ENCODE measurements at places on chromosomes 5 and 9.

GRCh38 chr5:172425402-172425801 lies 28.9 kb downstream of the SH3PXD2B start:
- no peak for DNase-seq

- DNase-seq, result no peak
These were observed 26.7 kb downstream of the BDP1 start for GRCh38 chr5:71482132-71482531.

- no peak for DNase-seq
These were observed 38.3 kb downstream of the RECK start for GRCh38 chr9:36074870-36075532.

GRCh38 chr9:130522233-130522808 lies 57.1 kb upstream of the FUBP3 start:
- DNase-seq, result no peak

GRCh38 chr5:138922494-138922893 lies 47.4 kb upstream of the LRRTM2 start:
- DNase-seq, result no peak

- no peak for DNase-seq
These were observed 8.8 kb downstream of the TENT4A start for GRCh38 chr5:6722015-6722414.

DNA sequence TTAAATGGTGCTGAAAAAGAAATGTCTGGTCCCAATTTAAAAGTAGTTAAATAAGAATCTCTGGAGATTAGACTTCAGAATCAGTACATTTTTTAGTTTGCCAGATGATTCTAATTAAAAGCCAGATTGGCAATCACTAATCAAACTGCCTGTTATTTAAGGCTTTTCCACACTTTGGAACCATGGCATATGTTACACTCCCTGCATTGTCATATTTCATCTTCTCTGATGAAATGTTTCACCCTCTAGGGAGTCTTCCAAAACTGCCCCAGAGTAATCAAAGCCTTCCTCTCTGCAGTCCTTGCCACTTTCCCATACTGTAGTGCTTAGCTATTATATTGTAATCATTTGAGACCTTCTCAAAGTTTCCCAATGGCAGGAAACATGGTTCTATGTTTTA lies 17.5 kb upstream of the OR13C9 start:
- DNase-seq, result no peak

- DNase-seq, result no peak
These were observed 763.9 kb upstream of the FAM174A start for GRCh38 chr5:99771296-99771695.

DNA sequence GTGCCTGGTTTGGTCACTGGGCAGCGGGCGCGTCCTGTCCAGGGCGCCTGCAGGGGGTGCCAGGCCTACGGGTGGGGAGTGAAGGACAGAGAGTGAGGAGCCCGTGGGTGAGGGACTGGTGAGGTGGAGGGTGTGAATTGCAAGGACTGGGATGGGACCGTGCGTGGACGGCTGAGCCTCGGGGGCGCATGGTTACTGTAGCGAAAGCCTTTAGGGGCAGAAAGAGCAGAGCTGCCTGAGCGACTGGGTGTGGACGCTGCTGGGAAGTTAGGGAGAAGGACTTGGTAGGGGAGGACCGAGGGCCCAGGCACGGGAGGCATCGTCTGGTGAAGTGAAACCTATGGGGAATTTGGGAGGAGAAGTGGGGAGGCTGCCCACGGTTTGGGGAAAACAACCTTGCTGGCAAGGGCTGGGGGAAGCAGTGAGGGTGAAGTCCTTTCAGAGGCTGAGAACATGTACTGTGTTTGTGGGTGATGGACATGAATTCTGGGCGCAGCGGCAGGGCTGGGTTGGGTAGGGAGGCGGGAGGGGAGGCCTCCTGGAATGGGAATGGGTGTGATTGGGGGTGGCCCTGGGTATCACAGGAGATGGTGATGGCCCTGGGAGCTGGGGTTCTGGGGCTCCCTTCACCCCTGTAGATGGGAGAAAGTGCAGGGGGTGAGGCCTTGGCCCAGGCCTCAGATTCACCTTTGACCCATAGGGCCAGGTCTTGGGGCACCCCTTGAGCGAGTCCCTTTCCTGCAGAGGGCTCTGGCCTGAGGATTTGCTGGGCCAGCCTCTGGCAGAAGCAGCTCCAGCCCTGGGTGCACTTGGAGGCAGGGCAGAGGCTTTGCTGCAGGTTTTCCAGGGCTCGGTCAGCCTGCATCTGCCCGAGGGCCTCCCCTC lies 1.7 kb upstream of the TOR4A start:
- no peak for DNase-seq

DNA sequence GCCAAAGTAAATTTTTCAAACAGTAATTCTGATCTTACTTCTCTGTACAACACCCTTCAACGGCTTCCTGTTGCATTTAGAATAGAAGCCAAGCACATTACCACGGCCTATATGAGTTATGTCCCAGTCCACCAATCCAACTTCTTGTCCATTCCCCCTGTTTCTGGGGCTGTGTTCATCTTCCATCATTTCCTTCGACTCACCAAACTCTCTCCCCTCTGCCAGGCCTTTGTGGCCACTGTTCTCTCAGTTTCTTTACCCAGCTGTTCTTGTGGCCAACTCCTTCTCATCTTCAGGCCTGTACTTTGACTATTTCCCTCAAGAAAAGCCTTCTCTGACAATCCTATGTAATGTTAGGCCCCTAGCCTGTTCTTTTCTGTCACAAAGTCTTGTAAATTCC lies 259.4 kb upstream of the EFNA5 start:
- no peak for DNase-seq

DNA sequence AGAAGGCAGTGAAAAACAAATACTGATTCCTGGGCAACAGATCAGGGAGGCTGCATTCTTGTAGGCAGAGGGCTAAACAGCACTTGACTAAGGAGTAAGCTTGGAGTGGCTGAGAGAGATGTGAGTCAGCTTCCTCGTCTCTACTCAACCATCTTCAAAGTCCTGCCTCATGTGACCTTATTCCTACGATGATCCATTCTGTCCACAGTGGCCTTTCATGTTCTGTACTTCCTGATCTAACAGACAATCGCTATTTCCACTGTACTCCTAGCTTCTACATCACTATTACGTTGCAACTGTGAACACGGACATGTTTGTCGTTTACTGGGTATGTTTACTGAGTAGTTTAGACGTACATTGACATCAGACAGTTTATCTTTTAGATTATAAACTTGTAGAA lies 365.4 kb downstream of the ARL15 start:
- no peak for DNase-seq

DNA sequence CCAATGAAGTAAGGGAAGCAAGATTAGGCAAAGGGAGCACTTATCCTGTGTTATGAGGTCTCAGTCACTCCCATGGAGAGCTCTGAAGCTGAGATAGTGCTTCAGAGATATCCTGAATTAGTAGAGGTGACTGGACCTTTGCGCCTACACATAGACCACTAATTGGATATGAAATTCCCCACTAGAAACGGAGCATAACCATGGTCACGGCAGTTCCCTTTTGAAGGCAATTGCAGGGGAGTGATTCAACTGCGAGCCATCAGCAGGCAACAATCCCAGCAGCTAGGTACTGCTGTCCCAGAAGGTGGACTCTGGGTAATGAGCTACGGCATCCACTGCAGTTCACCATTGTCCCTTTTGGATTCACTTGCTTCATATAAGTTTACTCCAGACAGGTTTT lies 267.7 kb upstream of the RASA1 start:
- no peak for DNase-seq

GRCh38 chr9:131608493-131609037 lies 63.2 kb downstream of the PRRT1B start:
- no peak for DNase-seq

DNA sequence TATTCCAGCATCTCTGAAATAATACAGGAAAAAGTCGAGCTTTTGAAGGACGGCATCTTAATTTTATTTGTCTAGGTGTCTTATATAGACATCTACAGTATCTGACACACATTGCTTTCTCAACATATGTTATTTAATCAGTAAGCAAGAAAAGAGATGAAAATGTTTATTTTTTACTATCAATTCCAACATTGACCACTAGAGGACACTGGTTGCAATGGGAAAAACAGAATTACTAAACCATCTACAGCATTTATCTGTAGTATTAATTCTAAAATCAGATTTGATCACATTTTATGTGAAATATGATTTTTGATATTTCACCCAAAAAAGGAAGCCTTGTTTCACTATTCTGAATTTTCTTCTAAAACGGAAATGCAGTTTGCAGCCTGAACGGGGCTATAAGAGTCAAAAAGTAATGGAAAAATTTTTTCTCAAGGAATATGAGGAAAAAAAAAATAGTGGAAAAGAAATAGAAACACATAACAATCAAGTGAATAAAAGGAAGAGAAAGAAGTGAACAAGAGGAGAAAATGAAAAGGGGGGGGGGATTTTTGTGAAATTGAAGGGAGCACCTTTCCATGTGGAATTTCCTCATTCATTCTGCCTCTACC lies 98.6 kb downstream of the OSTF1 start:
- no peak for DNase-seq

- no peak for DNase-seq
These were observed 43.3 kb upstream of the RASEF start for GRCh38 chr9:83106263-83106662.

DNA sequence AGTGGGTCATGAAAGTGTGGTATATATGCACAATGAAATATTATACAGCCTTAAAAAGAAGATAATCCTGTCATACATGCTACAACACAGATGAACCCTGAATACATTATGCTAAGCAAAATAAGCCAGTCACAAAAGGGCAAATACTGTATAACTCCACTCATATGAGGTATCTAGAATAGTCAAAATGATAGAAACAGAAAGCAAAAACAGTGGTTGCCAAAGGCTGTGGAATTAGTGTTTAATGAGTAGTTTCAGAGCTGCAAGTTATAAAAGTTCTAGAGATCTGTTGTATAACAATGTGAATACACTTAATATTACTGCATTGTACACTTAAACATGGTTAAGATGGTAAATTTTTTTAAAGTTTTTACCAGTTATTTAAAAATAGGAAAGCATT lies 135.0 kb downstream of the OXCT1 start:
- no peak for DNase-seq

DNA sequence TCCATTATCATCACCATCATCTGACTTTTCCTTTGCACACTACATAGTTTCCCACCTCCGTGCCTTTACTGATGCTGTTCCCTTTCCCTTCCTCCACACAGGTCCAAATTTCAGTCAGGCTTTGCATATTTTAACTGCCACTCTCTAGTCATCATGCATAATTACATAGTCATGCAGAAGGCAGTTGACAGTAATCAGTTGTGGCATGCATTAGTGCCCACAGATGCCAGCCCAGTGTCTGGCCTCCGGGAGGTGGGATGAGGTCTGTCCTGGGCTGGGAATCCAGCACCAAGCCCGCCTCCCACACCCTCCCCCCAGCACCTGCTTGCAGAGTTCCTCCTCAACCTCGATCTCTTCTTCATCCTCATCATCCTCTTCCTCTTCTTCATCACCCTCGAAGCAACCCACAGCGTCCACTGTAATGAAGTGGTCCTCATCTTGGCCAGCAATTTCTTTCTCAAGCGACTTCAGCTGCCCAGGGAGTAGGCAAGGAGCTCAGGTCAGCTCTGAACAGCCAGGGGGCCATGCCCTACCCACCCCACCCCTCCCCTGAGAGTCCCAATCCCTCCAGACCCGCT lies 8.8 kb downstream of the BBLN start:
- no peak for DNase-seq

- no peak for DNase-seq
These were observed 69.3 kb downstream of the DTWD2 start for GRCh38 chr5:118919016-118919415.

GRCh38 chr9:21796768-21797167 lies 5.7 kb upstream of the MTAP start:
- no peak for DNase-seq

DNA sequence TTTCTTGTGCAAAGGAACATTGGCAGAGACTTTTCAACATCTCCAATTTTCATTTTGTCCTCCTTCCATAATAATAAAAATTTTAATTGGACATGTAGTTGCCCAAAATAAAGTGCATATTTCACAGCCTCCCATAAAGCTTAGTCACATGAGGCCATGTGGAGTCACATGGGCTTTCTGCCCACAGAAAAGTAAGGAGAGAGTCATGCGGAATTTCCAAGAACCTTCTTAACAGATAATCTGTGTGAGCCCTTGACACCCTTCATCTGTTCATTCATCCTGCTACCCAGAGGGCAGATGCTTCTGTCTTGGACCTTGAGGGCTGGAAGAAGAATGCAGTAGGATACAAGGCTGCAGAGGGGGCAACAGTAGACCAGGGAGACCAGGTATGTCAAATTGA lies 60.7 kb downstream of the APTX start:
- DNase-seq, result no peak

DNA sequence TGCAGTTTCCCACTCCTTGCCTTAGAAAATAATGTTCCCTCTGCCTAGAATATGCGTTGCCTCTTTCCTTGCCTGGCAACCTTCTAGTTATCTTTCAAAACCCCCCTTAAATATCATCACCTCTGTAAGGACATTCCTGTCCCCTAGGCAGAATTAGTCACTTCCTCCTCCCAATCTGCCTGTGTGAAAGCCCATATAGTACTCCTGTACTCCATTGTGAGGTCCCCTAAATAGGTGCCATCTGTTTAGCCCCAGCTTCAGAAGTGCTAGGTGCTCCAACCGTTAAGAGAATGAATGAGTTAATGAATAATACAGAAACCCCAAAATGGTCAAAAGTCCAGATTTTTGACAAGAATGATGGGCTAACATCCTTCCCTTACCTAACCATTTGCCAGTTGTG lies 181.4 kb downstream of the GDNF start:
- no peak for DNase-seq

DNA sequence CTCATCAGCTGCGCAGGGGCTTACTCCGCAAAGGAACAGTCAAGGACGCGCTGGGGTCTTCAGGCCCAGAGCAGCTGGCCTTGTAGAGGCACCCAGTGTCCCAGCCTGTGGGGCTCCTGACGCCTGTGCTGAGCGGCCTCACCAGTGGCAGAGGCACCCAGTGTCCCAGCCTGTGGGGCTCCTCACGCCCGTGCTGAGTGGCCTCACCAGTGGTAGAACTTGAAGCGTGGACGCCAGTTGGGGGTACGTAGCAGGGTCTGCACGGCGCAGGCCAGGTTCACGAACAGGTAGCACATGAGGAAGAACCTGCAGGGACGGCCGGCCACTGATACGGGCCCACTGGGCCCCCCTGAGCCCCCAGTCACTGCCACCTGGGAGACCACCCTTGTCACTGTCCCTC lies 35.9 kb downstream of the SLC12A7 start:
- no peak for DNase-seq

GRCh38 chr9:127112056-127112455 lies 10.4 kb downstream of the ANGPTL2 start:
- DNase-seq, result no peak
